ENCODE measurements at places on chromosomes 7 and 10.

DNA sequence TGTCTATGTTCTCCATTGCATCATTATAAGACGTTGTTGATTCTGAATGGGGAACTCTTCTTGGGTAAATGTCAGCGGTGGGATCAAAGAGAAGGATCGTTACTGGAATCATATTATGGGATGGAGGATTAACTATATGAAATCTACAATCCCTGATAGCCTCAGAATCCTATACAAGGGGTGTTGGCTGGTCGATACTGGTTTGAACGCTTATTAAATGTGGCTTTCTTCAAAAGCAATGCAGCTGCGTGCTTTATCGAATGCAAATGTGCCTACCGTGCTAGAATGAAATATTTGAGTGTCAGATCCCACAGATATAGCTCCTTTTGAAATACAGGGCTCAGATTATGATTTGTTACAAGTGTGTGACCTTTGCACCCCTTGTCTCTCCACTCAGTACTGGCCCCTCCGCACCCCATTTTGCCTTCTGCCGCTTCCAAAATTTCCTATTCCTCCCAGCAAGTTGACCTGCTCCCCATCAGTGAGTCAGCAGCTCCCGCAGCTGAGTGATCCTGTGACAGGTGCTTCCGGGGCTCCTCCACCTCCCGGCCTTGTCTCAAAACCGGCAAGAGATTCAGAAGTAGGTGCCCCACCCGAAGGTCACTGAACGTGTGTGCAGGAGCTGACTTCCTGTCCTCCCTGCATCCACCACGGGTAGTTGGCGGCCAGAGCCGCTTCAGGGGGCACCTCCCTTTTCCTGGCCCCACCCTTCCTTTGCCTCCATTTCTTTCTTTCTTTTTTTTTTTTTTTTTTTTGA, 76.6 kb downstream of the PTPRE start:
- DNase-seq, result no peak

DNA sequence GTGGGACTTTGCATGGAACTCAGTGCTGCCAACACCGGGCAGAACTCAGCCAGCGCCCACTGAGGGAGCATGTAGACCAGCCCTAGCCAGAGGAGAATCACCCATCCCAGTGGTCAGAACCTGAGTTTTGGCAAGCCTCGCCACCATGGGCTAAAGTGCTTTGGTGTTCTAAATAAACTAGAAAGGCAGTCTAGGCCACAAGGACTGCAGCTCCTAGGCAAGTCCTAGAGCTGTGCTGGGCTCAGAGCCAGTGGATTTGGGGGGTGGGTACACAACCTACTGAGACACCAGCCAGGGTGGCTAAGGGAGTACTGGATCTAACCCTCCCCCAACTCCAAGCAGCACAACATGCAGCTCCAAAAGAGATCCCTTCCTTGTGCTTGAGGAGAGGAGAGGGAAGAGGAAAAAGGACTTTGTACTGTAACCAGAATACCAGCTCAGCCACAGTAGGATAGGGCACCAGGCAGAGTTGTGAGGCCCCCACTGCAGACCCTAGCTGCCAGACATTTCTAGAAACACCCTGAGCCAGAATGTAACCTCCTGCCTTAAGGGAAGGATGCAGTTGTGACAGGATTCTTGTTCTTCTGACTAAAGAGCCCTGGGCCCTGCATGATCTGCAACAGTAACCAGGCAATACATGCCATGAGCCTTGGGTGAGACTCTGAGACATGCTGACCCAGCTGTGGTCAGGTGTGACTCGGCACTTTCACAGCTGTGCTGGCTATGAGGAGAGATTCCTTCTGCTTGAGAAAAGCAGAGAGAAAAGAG, 24.4 kb downstream of the GSDME start:
- DNase-seq, result no peak

- no peak for DNase-seq
Observed at GRCh38 chr7:68813551-68814080, 784.7 kb upstream of the AUTS2 start.

GRCh38 chr7:80804589-80804988, 114.3 kb downstream of the SEMA3C start:
- DNase-seq, result no peak

- DNase-seq, result no peak
Observed at GRCh38 chr10:10872035-10872673, 145.5 kb upstream of the CELF2 start.

DNA sequence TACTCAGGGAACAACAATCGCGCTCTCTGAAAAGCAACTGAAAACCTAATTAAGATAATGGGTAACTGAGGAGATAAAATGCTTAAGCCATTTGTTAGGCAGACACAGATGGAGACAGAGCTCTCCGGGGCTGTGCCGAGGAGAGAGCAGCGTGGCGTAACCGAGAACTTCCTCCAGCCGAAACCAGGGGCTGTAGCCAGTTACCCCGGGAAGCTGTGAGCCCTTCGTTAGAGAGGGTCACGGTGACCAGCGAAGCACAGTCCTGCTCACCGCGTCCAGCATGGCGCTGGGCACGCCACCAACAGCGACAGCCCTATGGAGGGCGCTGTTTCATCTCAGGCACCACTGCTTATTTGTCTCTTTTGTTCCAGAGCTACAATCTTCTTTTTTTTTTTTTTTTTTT, 16.1 kb downstream of the PAPOLB start:
- DNase-seq, result no peak

- no peak for DNase-seq
Observed at GRCh38 chr10:78831461-78831860, 237.3 kb upstream of the ZMIZ1 start.

GRCh38 chr7:31432836-31433340, 81.0 kb upstream of the ITPRID1 start:
- DNase-seq, result no peak

DNA sequence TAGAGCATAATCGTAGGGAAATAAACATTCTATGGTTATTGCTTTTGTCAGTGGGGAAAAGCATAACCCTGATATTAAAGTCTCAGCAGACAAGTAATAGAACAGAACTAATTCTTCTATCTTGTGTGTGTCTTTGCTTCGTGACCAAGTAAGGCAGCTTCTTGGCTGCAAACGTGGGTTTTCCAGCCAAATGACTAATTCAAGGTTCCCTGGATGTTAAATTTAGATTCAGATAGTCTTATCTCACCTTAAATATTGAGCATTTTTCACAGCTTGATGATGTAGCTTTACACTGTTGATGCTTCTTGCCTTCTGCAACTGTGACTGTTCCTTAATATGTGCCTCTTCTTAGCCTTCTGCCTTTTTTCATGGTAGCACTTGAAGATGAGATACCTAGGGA, 113.0 kb downstream of the EXOC4 start:
- DNase-seq, result no peak

GRCh38 chr7:82247814-82248433, 195.7 kb downstream of the CACNA2D1 start:
- no peak for DNase-seq

DNA sequence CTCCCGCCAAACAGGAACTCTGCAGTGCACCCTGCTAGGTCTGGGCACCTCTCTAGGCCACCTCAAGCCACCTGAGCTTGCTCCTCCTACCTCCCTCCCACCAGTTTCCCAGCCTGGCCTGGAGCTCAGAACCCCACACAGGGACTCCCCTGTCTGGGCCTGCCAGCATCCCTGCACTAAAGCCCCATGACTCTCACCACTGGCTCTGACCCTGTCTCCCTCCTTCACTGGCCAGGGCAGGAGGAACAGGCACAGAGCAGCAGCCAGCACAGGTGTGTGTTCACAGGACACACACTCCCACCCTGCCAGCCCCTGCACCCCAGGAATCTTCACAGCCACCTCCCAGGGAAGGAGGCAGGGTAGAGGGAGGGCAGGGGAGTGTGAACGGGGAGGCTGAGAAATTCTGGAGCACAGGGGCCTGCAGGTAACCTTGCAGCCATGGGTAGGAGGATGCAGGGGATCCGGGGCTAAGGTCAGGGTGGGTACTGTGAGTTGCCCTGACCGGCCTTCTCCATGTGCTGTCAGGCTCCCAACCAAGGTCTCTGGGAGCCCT, 13.9 kb upstream of the ANTXRL start:
- DNase-seq, result no peak

- DNase-seq, result no peak
Observed at GRCh38 chr10:36534471-36535002, 590.9 kb upstream of the ANKRD30A start.

DNA sequence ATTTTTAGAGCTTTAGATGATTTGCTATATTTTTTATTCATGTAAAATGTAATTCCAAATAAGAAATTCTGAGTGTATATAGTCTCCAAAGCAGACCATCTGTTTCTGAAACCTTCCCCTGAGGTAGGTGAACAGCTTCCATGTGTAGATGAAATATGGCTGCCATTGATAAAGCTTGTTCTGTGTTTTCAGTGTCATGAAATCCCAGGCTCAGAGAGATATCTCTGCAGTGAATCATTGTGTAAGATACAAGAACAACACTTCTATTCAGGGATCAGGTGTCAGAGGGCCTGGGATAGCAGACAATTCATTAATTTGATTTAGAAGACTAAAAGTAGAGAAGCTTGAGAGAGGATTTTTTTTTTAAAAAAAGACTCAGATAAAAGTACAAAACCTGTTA, 29.1 kb downstream of the ACTA2 start:
- no peak for DNase-seq

GRCh38 chr7:96277921-96278320, 44.0 kb downstream of the SLC25A13 start:
- DNase-seq, result no peak

DNA sequence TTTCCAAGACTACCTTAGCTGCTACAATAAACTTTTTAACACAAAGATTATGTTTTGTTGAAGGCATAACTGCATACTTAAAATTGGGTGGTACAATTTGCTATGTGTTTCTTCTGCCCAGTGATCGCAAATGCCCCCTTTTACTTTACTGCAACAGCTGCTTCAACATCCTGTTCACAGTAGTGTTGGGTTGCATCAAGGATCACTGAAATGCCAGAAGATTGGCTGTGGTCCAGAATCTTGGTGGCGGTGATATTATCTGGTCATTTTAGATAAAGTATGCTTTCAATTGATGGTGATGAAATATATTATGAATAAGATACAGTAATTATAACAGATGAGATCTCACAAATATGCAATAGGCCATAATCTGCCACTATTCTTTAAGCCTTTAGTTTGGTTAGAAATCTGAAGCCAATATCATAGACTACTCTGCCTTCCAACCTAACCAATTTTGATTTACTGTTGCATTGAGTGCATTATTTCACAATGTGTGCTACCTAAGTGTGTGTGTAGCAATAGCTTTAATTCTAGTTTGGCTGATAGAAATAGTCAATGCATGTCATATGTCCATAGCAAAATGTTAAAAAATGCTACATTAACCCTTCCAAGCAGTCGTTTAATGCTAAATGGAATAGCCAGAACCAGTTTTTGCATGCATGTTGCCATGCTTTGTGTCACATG, 29.8 kb upstream of the ING3 start:
- no peak for DNase-seq

GRCh38 chr7:47326808-47327207, 255.1 kb downstream of the TNS3 start:
- no peak for DNase-seq

DNA sequence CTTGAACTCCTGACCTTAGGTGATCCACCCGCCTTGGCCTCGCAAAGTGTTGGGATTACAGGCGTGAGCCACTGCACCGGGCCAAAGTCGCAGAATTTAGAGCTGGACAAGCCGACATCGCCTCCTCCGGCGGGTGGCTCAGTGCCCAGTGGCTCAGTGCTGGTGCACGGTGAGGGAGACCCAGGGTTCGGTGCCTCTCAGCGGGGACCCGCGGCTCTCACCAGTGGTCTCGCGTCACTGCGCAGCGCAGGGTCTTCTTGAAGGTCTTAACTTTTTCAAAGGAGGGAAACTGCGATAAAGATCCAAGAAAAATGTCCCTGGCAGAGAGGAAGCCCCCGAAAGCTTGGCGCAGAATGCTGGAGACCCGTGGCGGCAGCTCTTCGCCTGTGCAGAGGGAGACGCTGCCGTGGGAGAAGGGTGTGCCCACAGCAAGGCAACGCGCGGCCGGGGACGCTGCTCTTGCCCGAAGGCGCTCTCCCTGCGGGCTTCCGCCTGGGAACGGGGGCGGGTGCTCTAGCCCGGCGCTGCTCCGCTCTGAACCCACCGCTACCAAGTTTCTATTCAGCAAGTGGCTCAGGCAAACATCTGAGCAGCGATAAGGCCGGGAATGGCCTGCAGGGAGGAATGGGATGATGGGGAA, 324.3 kb downstream of the DNAJB6 start:
- DNase-seq, result no peak

GRCh38 chr7:36281945-36282717, 107.5 kb upstream of the ANLN start:
- DNase-seq, result no peak

GRCh38 chr10:118698421-118698820, 56.3 kb downstream of the CACUL1 start:
- peak; percentile 89 for DNase-seq

DNA sequence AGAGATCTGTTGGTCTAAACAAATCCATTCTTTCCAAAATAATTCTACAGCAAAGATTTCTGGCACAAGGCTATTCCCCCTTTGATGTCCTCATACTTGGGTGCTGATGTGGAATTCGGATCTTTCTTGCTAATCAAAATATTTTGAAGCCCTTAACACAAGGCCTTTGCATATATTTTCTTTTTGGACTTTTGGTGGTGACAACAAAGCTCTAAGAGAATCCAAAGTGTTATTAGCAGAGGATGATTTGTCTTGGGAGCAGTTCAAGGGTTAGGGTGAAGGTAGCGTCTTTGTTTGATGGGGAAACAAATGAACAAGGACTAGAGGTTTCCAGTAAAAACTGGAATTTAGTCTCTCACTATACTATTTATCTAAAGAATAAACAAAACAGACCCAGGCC, 197.9 kb downstream of the CDCA7L start:
- no peak for DNase-seq

GRCh38 chr10:4661511-4662255, 164.3 kb upstream of the AKR1E2 start:
- DNase-seq, result no peak

GRCh38 chr10:86100581-86101061, 266.0 kb downstream of the GRID1 start:
- DNase-seq, result no peak

DNA sequence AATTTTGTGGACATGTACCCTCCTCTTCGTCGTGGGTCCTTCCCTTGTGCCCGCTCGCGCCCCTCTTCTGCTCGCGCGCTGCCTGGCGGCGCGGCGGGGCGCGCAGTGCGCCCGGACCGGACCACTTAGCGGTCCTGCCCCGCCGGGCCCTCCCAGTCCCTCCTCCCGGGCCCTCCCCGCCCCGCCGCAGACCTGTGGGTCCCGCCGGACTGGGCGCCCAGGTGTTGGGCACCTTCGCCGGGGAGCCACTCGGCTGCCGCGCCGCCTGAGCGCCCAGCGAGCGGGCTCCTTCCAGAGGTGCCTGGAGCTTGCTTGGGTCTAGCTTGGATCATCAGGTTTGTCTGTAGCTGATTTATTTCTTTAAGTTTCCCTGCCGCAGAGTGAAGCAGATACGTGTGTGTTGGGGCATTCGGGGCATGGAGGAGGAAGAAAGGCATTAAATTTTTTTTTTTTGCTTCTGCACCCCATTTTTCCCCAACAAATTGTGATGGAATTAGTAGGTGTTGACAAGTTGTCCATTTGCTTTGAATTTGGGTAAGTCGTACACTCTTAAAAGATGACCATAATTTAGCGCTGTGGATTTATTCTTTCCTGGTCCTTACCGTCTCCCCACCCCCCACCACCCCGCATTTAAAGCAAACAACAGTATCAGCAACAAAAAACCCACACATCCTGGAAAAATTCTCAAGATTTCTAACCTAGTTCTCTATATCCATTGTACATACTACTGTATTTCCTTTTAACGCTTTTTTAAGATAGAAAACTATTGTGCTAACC, 905 bp downstream of the C1GALT1 start:
- peak; percentile 40 for DNase-seq

GRCh38 chr7:26188957-26189541, 11.5 kb downstream of the HNRNPA2B1 start:
- no peak for DNase-seq

Data from CD4-positive, alpha-beta T cell treated with Interleukin-15 for 4 hours (primary cell).